WERI-Rb-1 (cell line): ENCODE measurements at places on chromosomes 16 and 17.

GRCh38 chr16:81181013-81181720, 57.3 kb upstream of the BCO1 start:
- no peak for DNase-seq

DNA sequence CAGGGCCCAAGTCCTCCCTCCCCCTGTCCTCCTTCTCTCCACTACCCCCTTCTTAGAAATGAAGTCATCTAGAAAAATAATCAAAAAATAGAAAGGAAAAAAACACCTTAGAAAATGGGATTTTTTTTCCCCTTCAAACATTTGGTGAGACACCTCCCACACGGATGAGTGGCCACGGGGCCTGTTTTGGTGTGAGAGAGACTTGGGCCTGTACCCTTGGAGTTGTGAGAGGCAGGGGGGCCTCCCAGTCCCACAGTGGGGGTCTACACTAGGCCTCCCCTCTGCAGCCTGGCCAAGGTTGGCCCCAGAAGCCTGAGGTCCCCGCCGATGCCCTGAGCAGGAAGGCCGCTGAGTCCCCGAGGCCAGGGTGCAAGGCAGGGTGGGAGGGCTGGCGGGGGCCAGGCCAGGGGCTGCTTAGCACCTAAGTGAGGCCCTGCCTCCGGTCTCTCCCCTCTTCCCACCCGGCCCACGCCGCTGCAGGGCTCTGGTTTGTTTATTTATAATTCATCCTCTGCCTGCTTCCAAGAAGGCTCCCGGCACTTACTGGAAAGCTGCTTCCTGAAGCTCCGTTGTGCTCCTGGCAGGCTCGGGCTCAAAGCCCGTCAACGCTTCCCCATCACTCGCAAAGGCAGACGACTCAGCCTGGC, 26.4 kb downstream of the NPTX1 start:
- no peak for DNase-seq

DNA sequence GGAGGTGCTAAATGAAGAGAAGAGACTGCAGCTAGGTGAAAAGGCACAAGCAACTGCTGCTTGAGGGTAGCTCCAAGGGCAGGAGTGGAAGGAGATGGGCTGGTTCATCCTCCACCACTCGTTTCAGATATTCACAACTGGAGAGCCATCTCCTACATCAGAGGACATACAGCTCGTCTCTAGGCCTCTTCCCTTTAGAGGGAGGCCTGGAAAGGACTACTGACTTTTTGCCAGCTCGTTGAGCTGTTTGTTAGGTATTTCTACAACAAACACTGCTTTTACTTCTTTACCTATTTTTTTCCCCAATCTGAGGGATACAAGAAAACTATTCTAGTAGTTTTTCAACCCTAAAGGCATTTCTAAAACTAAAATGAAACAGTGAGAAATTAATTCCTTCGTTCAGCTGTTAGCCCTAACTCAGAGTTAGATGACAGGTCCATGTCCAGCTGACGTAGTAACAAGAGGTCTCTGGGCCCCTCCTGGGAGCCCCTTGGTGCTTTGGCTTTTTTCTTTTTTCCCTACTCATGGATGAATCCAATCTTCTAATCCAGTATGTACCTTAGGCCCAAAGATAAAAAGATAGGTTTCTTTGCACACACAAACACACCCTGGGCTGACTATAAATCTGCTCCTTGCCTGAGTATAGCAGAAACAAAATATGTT, 47.8 kb upstream of the TBX2 start:
- DNase-seq: no peak

DNA sequence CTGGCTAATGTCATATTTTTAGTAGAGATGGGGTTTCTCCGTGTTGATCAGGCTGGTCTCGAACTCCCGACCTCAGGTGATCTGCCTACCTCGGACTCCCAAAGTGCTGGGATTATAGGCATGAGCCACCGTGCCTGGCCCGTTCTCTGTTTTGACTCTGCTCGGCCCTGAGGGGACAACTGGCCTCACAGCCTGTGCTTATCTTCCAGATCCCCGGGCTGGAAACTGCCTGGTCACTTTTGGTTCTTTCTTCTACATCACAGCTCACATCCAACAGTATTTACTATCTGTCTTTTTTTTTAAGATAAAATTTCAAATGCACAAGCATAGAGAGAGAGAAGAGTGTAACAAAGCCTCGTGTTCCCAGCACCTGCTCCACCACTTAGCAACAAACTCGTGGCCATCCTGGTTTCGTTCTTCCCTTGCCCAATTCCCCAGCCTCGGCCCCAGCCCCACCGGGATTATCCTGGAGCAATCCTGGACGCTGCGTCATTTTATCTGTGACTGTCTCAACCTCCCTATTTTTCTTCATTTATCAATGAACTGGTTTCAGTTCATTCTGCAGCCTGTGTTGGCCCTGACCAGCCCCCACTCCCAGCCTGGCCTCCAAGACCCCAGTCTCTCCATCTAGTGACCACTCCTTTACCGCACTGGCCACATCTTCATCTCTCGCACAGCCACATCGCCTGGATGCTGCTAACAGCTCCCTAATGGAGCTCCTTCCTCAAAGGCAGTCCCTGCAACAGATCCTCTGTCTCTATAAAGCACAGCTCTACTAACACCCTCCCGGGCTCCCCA, 21.1 kb downstream of the PIMREG start:
- no peak for DNase-seq

- DNase-seq: no peak
These were observed 58.0 kb downstream of the ASIC2 start for GRCh38 chr17:33234930-33235685.

DNA sequence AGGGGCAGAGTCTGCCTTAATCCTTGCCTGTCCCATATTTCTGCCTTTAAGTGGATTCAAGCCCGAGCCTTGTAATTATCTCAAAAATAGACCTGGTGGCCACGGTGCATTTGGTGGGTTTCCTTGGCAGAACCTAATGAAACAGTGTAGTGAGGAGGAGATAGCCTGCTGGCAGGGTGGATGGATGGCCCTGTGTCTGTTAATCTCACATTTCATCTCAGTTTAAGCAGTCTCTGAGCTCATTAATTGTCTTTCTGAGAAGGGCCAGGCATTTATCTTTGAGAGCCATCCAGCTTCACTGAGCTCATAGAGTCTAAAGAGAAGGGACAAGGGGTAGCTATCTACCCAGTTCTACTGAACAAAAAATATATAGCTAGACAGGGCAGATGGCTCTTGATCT, 364.0 kb upstream of the EEF2KMT start:
- peak; percentile 49 for DNase-seq

- peak; percentile 82 for DNase-seq
These were observed 25.6 kb upstream of the MRPS23 start for GRCh38 chr17:57875290-57876022.

- no peak for DNase-seq
These were observed 975 bp downstream of the CHD9 start for GRCh38 chr16:53055541-53056391.

- DNase-seq: no peak
These were observed 12.3 kb upstream of the CDH1 start for GRCh38 chr16:68724797-68725196.

DNA sequence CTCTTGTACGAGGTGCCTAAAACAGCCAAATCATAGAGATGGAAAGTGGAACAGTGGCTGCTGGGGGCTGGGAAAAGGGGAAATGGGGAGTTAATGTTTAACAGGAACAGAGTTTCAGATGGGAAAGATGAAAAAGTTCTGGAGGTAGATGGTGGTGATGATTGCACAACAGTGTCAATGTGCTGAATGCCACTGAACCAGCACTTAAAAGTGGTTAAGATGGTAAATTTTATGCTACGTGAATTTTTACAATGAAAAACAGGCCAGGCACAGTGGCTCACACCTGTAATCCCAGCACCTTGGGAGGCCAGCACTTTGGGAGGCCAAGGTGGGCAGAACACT, 130.4 kb downstream of the C16orf78 start:
- DNase-seq: no peak

- DNase-seq: no peak
These were observed 140.8 kb downstream of the FTO start for GRCh38 chr16:53844804-53845203.

GRCh38 chr16:70253291-70254106, 1.8 kb upstream of the EXOSC6 start:
- peak; percentile 49 for DNase-seq

GRCh38 chr16:84532855-84533486, 28.5 kb upstream of the MEAK7 start:
- DNase-seq: no peak

DNA sequence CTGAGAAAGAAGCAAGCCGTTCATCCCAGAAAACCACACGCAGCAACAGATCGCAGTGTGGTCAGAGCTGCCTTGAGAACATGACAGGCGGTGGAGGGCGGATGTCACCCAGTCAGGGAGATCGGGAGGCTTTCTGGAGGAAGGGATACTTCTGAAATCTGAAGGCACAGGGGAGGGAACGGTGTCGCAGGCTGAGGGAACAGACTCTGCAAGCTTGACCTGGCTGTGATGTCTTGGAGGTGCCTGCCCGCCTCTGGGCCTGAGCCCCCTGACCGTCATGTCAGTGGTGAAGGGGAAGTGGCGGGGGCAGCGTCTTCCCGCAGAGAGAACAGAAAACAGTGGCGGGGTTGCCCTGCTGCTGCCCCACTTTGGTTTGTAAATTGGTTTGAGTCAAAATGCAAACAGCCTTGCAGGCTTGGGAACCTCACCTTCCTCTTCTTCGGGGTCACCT, 8.1 kb upstream of the ATP2A3 start:
- DNase-seq: no peak

- DNase-seq: no peak
These were observed 15.2 kb upstream of the ZNF469 start for GRCh38 chr16:88367560-88367959.

DNA sequence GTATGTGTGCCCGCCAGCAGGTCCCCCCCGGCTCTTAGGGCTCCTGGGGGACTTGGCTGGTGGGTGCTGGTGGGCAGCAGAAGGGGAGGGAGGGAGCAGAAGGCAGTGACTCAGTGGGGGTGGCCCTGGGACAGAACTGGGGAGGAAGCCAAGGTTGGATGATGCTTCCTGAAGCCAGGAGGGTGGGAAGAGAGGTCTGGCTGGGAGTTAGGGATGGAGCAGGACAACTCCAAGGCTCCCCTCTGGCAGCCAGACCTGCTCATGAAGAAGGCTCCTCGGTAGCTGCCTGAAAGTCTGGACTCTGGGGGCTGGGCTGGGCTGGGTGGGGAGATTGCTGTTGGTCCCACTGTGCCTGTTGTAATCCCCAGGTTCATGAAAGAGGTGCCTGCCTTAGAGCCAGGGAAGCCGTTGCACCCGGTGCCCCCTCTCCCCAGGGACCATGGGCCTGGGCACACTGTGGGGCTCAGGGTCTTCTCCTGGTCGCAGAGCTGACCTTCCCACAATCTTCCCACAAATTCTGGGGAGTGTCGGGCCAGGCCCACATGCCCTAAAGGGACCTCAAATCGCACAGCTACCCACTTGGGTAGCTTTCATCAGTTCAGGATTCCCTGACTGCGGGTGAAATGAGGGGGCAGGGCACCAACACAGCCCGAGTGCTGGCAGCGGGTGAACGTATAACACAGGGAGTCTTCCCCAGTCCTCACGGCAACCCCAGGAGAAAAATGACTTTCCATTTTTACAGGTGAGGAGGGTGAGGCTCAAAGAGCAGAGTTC, 1.1 kb upstream of the PLEKHG4 start:
- no peak for DNase-seq

- DNase-seq: peak; percentile 51
These were observed at the start of gene MMP28 for GRCh38 chr17:35795007-35795870. Gene MMP28 (minus strand): TSS chr17:35795641. CDS start chr17:35795377, 264 bp downstream.

DNA sequence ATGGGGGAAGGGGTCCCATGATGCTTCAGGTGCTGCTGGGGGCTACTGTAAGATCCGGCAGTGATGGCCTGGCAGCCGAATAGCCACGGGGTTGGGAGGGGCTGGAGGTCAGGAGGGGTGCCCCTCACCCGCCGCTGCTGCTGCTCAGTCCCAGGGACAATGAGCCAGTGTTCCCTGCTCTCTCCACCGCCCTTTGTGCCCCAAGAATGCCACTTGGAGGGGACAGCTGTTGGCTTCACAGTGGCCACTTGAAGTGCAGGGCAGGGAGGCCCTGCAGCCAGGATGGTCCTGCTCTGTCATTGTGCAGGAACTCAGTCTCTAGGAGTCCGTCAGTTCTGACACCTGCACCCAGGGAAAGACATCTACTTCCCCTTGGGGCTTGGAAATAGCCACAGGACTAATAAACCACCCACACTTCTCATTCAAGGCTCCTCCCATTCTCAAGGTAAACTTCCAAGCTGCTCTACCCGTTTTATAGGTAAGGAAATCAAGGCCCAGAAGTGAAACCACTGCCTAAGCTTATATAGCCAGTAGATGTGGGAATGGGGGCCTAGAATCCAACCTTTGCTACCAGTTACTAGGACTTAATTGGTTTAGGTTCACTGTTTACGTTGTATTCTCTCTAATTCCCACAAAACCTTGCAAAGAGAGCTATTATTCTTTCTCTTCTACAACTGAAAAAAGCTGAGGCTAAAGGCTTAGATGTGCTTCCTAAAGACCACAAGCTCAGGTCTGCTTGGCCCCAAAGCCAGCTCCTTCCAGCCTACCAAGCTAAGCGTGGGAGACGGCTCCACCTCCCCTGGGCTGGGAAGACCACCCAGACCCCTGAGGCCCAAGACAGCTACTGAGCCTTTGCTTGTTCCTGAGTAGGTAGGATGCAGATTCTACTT, 6.2 kb upstream of the CPSF4L start:
- DNase-seq: no peak

DNA sequence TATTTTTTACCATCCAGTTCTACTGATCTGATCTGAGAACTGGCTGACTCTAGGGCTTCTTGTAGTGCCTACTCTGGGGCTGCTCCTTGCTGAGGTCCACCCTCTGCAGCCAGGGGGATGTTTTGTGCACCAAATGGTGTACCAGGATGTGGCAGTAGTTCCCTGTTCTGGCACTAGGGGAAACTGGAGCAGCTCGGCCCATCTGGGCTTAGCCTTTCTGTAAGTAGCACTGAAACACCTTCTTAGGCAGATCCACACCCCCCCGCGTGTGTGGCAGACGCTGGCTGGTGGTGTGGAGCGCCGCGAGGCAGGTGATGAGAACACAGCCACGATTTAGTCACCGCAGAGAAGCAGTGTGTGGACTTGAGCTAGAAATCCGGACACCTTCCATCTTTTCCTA, 17.0 kb downstream of the DUSP14 start:
- DNase-seq: peak; percentile 86

DNA sequence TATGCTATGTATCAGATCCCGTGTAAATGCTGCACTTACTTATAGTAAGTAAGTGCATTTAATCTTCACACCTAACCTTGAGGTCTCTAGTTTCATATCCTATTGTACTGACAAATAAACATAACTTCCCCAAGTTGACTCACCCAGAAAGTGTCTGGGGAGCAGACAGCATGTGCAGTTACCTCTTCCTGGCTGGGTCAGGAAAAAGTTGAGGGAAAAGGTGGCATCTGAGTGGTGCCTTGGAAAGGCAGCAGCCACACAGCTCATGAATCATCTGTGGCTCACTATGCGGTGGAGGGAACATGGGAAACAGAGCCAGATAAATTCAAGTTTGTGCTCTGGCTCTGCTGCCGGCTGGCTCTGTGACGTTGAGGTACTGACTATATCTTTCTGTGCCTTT, 382.0 kb upstream of the DYNLRB2 start:
- no peak for DNase-seq
